ENCODE measurements at places on chromosomes 16 and 17.

GRCh38 chr17:8079291-8080207, 8.0 kb downstream of the ALOX12B start:
- DNase-seq, result no peak

- DNase-seq, result no peak
Measured at GRCh38 chr16:69406780-69407331, 17.6 kb upstream of the CYB5B start.

GRCh38 chr17:12673788-12674187, 8.1 kb downstream of the MYOCD start:
- DNase-seq, result no peak

GRCh38 chr16:24643489-24643888, 86.0 kb upstream of the TNRC6A start:
- DNase-seq, result no peak

- no peak for DNase-seq
Measured at GRCh38 chr16:4655801-4656200, 31.2 kb downstream of the MGRN1 start.

- no peak for DNase-seq
Measured at GRCh38 chr16:31224092-31224955, 7.4 kb upstream of the PYDC1 start.

DNA sequence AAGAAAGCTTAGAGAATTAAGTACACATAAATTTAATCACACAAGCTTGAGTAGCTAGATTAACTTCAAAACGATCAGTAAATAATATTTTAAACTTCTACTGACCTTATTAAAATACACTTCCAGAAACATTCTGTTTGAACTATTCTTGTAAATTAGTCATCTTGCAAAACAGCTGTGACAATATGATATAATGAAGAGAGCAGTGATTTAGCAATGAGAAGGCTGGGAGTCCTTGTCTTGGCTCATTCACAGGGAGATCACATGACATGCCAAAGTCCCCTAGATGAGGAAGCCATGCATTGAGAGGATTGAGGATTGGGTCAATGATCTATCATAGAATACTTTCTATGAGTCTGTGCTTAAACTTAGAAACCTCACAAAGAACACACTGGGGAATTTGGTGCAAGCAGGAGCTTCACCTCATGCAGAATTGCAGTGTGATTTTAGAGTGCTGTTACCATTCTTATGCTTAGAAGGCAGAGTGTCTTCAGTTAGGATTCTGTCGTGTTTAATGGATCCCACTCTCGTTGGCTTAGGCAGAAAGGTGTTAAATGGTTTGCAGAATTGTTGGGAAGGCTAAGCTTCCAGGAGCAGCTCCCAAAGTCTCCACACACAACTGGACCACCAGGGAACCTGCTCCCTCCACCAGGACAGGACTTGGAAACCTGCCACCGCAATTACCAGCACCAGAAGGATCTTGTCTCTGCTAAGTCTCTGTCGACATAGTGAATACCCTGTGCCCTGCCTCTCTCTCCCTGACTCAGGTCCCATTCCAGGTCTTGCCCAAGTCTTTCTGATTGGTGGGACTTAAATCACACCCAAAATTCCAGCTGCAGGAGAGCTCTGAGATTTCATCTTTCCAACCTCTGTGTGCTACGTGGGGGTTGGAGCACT, 87.1 kb downstream of the USP22 start:
- DNase-seq, result peak; percentile 60

- DNase-seq, result no peak
Measured at GRCh38 chr16:31010585-31011325, at the start of gene STX1B. Gene STX1B (minus strand): TSS chr16:31010638. CDS start chr16:31010396, 242 bp downstream.

- peak; percentile 25 for DNase-seq
Measured at GRCh38 chr16:71255721-71256120, 25.2 kb upstream of the HYDIN start.

- no peak for DNase-seq
Measured at GRCh38 chr17:1905190-1905913, 75.5 kb downstream of the RPA1 start.

DNA sequence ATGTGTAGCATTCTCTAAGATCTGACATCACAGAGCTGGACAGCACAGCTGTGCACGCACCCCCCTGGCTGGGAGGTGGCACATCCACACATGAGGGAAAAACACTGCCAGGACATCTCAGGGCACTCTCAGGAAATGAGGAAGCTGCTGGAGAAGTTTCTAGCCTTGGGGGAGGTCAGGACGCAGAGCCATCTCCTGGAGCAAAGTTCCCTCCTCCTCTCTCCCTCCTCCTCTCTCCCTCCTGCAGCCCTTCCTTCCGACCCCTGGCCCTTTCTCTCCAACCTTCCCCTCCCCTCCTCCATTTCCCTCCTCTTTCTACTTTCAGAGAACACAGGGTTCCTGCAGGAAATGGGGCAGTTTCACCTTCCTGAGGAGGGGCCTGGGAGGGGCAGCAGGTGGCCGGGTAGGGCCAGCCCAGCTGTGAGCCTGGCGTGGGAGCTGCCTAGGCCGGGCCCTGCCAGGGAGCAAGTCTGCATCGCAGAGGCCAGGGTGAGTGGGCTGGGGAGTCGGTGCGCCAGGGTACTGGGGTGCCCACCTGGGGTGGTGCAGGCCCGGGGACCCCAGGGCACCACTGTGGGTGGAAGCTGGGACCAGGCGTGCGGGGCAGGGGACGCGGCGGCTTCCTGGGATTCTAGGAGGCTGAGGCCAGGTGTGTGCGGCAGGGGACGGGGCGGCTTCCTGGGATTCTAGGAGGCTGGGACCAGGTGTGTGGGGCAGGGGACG, at the start of gene DPEP1:
DPEP1 (plus strand) TSS at position 412 of the 723 bp plus-strand sequence. CDS start 16,769 bp downstream, outside the sequence.
- no peak for DNase-seq

GRCh38 chr16:88340755-88341150, 42.0 kb upstream of the ZNF469 start:
- no peak for DNase-seq

- DNase-seq, result peak; percentile 29
Measured at GRCh38 chr16:81238296-81239011, at the start of gene BCO1. Gene BCO1 (plus strand): TSS chr16:81238689. CDS start chr16:81238909, 220 bp downstream.

- DNase-seq, result peak; percentile 92
Measured at GRCh38 chr17:2090804-2091534, 36.1 kb downstream of the HIC1 start.

GRCh38 chr17:61490540-61490975, 38.3 kb downstream of the TBX4 start:
- DNase-seq, result no peak

- DNase-seq, result no peak
Measured at GRCh38 chr17:52030052-52030451, 128.5 kb downstream of the CA10 start.

DNA sequence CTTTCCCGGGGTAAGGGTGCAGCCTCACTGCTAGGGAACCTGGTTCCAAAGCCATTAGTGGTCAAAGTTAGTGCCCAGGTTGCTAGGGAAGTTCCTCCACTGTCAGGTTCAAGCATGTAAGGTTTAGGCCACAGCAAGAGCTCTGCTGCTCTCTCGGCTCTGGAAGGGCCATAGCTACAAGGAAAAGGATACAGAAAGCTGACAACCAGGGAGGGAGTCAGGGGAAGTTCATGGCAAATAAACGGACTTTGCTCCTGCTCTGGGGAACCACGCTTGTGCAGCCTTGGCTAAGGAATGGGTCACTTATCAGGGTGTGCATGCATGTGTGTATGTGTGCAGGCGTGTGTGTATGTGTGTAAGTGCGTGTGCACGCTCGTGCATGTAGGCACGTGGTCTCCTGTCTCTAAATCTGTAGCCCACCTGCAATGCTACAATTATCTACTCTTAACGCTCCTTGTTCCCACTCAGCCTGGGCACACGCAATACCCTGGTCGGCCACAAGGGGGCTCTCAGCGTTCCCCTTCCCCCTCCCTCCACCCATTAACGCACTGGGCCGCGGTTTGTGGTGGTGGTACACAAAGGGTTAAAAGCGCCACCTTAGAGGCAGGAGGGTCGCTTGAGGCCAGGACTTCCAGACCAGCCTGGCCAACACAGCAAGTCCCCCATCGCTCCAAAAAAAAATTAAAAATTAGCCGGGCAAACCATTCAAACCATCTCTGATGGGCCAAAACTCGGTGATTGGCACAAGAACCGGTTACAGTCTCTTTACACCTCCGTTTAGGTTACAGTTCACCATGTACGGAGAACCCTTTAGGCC, 48.4 kb upstream of the KDM8 start:
- DNase-seq, result no peak

DNA sequence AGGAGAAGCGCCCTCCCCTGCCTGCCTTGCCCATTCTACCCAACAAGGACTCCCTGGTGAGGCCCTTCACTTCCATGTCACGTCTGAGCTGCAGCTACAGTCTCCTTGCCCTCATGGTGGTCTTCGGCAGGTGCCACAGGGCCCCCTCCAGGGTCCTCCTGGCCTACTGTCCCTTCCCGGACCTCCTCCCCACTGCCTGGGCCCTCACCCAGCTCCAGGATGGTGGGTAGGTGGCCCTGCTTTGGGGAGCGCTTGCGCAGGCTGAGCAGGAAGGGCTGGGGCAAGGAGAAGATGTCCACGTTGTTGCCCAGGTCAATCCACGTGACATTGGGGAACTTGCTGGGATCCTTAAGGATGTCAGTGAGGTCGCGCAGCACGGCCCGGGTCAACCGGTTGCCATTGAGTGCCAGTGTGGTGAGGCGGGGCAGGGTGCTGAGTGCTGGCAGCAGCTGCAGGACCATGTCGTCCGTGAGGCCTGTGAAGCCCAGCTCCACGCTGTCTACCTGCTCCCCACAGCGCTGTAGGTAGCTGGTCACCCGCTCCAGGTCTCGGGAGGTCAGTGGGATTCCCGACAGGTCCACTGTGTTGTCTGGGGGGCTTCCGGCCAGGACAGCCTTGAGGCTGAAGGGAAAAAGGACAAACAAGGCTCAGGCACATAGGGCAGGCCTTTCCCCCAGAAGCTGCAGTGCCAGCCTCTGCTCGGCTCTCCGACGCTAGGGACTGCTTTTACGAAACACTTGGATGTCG, 28.3 kb downstream of the TRPV2 start:
- no peak for DNase-seq

DNA sequence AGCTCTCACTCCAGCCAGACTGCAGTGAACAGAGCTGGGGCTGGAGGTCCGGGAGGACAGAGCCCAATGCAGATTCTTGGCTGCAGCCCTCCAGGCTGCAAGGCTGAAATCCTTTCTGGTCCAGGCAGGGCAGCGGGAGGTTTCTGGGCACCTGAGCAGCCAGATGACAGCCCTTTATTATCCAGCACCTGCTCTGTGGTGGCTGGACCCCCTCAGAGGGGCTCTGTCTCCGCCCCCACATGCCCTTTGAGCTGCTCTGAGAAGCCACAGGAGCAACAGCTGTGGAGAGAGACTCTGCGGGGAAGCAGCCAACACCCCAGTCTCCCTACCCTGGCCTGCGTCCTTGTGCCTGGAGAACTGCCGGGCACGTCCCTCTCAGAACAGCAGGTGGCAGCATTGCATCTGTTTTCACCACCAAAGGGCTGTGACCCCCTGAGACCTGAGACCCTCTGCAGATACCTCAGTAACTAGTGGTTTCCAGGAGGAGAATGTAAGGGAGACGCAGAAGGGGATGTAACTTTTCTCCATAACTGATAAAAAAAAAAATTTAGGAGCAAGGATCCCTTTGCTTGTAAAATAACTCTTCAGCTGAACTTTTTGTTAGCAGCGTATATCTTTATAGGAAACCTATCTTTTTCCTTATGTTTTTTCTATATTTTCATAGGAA, 3.7 kb upstream of the CNP start:
- DNase-seq, result peak; percentile 40

- no peak for DNase-seq
Measured at GRCh38 chr16:28975158-28975599, 601 bp downstream of the SPNS1 start.

DNA sequence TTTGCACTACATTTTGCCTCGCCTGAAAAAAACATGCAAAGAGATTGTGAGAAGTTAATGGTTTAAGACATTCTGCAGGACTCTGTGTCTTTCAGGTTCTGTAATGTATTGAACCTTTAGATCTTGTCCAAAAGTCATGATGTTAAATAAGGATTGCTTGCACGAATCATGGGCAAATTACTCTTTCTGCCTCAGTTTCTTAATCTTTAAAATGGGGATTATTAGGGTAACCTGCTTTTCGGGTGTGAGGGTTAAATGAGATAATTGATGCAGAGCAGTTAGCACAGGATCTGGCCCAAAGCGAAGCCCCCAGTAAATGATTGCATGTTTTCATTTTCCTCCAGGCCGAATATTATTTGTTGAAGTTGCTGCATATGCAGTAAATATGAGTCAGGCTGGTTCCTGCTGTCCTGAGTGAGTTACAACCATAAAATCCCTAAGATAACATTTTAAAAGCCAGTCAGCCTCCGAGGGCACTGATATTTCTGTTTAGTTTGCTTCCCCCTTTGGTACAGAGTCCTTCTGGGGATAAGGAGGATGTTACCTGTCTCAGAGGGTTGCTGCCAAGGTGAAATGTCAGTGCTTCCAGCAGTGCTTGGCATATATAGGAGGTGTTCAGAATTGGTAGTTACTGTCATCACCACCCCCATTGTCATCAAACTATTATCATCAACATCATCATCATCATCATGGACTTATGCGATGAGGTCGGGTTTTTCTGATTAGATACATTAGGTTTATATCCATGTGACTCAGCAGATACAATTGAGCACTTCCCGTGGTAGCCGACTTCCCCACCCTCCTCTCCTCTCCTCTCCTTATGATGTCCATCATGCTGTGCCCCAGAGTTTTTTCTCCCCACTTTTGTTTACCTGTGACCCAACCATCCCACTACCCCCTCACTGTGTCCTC, 20.6 kb upstream of the ARHGAP17 start:
- no peak for DNase-seq

DNA sequence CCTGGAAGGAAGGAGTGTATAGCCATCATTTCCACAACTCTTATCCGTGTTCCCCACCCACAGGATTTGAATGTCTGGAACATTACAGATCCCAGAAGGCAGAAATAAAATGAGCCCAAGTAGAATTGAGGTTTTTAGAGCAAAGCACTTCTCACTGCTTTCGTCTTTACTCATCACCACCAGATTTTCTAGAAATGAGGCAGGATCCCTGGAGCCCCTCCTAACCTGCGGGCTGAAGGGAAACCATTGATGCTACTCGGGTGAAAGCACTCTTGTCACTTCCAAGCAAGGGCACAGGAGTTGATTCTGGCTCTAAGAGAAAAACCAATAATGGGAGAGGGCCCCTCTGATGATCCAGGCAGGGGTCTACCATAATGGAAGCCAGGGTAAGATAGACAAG, 2.8 kb upstream of the ALDOC start:
- DNase-seq, result no peak

DNA sequence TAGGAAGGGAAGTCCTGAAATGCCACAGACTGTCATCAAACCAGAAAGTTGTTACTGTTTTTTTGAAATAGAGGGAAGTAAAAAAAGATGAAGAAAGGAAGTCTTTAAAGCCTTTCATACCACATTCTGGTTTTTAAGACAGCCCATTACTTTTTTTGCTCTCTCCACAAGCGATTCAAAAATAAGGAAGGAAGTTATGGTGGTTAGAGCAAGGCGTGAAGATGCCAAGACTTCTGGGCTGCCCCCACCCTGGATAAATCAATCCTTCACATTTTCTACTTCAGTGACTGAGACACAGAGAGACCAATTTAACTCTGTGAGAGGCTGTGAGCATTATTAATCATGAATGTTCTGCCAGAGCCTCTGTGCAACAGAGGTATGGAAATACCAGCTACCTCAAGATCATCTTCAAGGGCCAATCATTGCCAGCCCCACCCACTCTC, 82.3 kb upstream of the BCAR1 start:
- DNase-seq, result no peak
